ENCODE measurements at places on chromosomes 6 and 20. TPM values are rescaled to one million over a fixed set of nuclear protein-coding genes. Genes with fewer than 3 reads are reported as not detected.

DNA sequence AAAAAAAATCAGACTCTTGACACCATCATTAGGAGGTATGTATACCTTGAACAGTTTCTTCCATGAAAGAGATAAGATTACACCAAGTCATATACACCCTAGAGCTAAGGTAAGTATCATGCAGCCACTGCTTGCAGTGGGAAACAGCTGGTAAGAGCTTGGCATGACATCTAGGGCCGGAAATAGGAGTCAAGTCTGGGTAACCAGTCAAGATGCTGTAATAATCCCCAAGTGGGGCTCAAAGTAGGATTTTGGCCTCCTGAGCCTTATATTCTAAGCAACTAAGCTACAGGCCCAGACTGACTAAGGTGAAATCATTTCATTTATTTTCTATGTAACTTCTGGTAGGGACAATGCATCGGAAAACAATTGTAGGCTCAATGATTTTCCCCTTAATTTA lies 23.9 kb downstream of the TRERF1 start:
- H3K27ac ChIP-seq = no peak overlapping the region
- H3K27me3 ChIP-seq = no peaks in the 10 kb centered on the region
- H3K36me3 ChIP-seq = no peaks in the 10 kb centered on the region
- no peak overlapping the region for H3K4me3 ChIP-seq
- no peaks in the 10 kb centered on the region for H3K4me1 ChIP-seq

- no peak overlapping the region for H3K4me3 ChIP-seq
- H3K4me1 ChIP-seq = no peaks in the 10 kb centered on the region
- H3K27ac ChIP-seq = no peak overlapping the region
- no peaks in the 10 kb centered on the region for H3K36me3 ChIP-seq
Measured at GRCh38 chr6:47438481-47439347, 38.9 kb upstream of the CD2AP start.

Gene CALHM4
- total RNA-seq = not detected

DNA sequence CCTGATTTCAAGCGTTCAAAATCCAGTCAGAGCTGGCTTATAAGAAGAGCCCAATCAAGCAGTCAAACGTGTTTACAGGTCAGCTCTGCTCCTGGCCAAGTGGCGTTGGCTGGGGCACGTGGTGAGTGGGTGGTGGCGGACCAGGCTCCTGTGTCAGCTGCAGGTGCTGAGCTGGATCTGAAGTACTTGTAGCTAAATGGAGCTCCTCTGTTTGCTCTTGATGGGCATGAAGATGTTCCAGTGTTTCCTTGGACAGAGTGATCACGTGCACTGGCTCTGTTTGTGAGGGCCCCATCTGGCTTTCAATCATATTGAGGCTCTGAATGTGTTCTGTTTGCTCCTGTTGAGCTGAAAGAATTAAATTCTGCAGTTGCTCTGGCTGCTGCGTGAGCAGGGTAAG lies 10.2 kb upstream of the MICAL1 start:
- DNase-seq = no peak
- H3K4me3 ChIP-seq = no peak overlapping the region
- H3K27me3 ChIP-seq = 0 out of 2 replicates have a peak, but pooled peaks cover 3% of the 10 kb centered on the region

DNA sequence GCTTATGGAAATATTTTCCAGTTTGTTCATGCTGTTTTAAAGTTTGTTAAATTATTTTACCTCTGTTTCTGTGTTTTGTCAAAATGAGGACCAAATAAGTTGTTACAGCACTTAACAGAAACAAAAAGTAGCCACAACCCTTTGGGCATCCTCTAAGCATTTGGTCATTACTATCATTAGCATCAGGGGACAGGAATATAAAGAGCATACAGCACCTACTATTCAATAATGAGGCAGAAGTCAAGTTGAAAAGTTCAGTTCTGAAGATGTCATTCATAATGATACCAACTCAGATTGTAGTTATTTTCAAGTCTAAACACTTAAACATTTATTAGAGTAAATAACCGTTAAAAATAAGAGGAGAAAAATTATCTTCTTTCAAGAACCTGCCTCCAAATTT lies 862.3 kb upstream of the FLRT3 start:
- no peak overlapping the region for H3K4me3 ChIP-seq
- H3K27me3 ChIP-seq = no peaks in the 10 kb centered on the region
- no peak for DNase-seq
- H3K4me1 ChIP-seq = no peaks in the 10 kb centered on the region
- no peak overlapping the region for H3K27ac ChIP-seq

DNA sequence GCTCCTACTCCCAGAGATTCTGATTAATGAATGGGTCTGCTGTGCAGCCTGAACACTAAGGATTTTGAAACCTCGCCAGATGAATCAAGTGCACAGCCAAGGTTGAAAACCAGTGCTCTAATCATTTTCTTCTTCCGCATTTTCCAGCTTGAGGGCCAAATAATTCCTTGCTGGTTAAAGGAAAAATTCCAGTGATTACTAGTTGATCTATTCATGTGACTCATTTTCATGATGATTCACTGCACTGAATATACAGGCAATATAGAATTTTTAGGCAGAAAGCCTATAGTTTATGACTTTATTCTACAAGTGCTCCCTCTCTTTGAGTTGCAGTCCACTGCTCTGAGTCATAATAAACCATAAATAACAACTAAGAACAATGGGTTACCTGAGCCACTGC lies 80.6 kb upstream of the PROKR2 start:
- H3K4me3 ChIP-seq = no peak overlapping the region
- no peak overlapping the region for H3K27ac ChIP-seq
- no peaks in the 10 kb centered on the region for H3K36me3 ChIP-seq
- H3K4me1 ChIP-seq = no peaks in the 10 kb centered on the region

Gene CAP2
- 15.1 TPM for total RNA-seq

DNA sequence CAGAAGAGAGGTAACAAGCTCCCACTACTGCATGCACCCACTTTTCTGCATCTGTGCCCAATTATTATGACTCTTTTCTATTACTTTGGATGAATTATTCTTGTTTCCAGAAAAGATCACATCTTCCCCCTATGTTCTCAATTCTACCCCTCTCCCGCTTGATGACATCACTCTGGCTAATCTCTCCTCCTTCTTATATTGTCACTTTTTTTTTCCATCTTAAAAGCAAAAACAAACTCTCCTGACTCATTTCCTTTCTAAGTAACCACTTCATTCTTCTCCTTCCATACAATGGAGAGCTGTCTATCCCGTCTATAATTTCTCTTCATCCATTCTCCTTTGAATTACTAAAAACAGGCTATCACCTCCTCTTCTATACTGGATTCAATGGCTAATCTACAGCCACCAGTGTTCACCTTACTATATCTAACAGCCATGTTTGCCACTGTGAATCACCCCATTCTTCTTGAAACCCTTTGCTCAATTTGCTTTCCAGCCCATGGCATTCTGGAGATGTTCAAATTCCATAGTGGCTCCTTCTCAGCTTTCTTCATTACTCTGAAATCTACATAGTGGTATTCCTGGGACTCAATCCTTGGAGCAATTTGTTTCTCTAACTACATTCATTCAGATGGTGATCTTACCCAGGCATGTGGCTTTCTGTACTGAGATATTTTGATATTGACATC lies 378.4 kb downstream of the ARHGAP18 start:
- no peaks in the 10 kb centered on the region for H3K36me3 ChIP-seq
- no peaks in the 10 kb centered on the region for H3K4me1 ChIP-seq
- H3K27me3 ChIP-seq = no peaks in the 10 kb centered on the region

Gene TRIM31
- not detected for total RNA-seq

Gene PKHD1
- 0.53 TPM for total RNA-seq

GRCh38 chr6:170189236-170189635 lies 101.6 kb downstream of the DLL1 start:
- DNase-seq = no peak
- H3K36me3 ChIP-seq = no peaks in the 10 kb centered on the region
- no peaks in the 10 kb centered on the region for H3K4me1 ChIP-seq
- no peak overlapping the region for H3K27ac ChIP-seq
- no peaks in the 10 kb centered on the region for H3K27me3 ChIP-seq
- no peak overlapping the region for H3K4me3 ChIP-seq

DNA sequence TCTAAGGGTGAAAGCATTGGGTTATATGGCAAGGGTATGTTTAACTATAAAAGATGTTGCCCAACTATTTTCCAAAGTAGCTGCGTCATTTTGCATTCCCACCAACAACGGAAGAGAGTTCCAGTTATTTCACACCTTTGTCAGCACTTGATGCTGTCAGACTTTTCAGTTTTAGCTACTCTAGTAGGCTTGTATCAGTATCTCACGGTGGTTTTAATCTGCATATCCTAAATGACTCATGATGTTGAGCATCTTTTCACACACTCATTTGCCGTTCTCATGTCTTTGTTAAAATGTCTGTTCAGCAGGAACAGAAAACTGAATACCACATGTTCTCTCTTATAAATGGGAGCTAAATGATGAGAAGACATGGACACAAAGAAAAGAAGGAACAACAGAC lies 122.3 kb downstream of the RNASET2 start:
- H3K4me3 ChIP-seq = no peak overlapping the region
- no peak overlapping the region for H3K27ac ChIP-seq
- H3K36me3 ChIP-seq = no peaks in the 10 kb centered on the region
- no peaks in the 10 kb centered on the region for H3K4me1 ChIP-seq
- DNase-seq = no peak

- H3K4me1 ChIP-seq = no peaks in the 10 kb centered on the region
- peak; percentile 69 for DNase-seq
- H3K4me3 ChIP-seq = peak overlapping the region; percentile 26
Measured at GRCh38 chr6:15036690-15037245, 209.1 kb upstream of the JARID2 start.

Gene RIPOR3
- 2.6 TPM for total RNA-seq

DNA sequence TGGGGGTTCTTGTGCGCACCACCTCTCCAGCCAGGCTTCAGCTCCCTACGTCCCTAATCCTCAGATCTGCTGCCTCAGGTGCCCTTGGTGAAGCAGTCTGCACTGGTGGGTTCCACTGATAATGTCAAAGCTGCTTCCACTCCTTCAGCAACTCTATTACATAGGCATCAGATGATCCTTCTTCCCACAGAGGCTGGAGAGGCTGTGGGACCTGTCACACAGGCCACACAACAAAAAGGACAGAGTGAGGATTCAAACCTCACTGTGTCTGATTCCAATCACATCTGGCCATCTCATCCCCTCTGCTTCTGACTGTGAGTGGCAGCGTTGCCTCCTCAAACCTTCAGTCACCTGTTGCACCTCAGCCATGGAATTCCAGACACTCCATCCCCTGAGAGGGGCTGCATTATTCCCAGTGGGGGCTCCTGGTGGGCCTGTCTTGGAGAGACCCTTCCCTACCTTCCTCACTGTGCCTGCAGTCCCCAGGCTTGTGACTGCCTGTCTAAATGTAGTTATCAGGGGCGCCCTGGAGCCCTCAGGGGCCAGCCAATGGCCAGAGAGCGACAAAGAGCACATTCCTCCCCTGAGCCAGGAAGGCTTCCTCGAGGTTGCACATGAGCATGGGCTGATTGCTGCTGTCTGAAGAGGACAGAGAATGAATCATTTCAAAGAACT lies 211.4 kb upstream of the ECI2 start:
- no peak overlapping the region for H3K4me3 ChIP-seq
- H3K36me3 ChIP-seq = no peaks in the 10 kb centered on the region
- no peak for DNase-seq
- no peak overlapping the region for H3K27ac ChIP-seq
- H3K27me3 ChIP-seq = no peaks in the 10 kb centered on the region

DNA sequence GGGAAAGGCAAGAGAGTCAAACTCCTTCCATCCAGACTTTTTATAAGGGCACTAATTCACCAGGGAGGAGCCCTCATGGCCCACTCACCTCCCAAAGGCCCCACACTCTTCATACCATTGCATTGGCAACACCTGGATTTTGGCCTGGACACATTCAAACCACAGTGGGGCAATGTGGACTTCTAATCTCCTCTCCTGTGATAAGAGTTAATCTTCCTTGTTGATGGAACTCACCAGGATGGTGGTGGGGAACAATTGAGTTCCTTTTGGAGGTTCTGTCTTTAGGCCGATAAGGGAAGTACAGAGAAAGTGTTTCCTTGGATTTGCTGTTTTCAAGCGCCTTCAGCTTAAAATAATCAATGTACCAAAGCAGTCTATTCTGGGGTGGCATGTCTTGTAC lies 268.7 kb downstream of the CD83 start:
- H3K27ac ChIP-seq = no peak overlapping the region
- H3K36me3 ChIP-seq = no peaks in the 10 kb centered on the region
- no peaks in the 10 kb centered on the region for H3K4me1 ChIP-seq
- DNase-seq = no peak

Gene JARID2
- 18.5 TPM for total RNA-seq

DNA sequence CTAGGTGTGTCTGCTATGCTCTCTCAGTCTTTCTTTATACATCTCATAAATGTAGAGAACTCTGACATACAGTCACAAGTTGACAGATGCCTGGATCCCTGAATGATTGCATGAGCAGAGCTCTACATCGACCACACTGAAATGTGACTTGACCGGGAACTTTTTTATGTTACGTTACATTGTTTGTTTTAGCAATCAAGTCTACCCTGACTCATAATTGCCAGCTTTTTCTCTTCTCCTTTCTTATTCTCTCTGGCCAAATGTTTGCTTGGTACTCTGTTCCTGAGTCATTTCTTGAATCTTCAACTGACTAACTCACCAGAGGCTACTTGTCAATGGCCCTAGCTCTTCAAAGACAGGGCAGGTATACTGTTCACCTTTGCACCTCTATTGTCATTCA lies 213.6 kb upstream of the DTNBP1 start:
- no peaks in the 10 kb centered on the region for H3K36me3 ChIP-seq
- H3K4me3 ChIP-seq = no peak overlapping the region
- DNase-seq = no peak
- no peak overlapping the region for H3K27ac ChIP-seq
- H3K27me3 ChIP-seq = no peaks in the 10 kb centered on the region

DNA sequence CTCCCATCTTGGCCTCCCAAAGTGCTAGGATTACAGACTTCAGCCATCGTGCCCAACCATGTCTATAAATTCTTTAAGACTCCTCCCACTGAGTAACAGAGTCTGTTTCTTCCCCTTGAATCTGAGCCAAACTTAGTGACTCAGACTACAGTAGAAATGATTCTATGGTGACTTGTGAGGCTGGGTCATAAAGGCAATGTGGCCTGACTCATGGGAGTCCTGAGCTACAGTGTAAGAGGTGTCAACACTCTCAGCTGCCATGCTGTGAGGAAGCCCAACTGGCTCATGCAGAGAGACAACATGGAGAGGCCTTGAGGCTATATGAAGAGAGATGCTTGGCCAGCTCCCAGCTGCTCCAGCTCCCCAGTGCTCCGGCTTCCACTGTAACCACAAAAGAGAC lies 5.2 kb upstream of the NRSN2 start:
- H3K36me3 ChIP-seq = no peaks in the 10 kb centered on the region
- peak; percentile 45 for DNase-seq
- no peak overlapping the region for H3K27ac ChIP-seq
- no peaks in the 10 kb centered on the region for H3K27me3 ChIP-seq

- no peaks in the 10 kb centered on the region for H3K4me1 ChIP-seq
- H3K4me3 ChIP-seq = no peak overlapping the region
- no peak for DNase-seq
- H3K36me3 ChIP-seq = peaks cover 53% of the 10 kb centered on the region
- no peak overlapping the region for H3K27ac ChIP-seq
Measured at GRCh38 chr20:44981736-44982406, 15.6 kb downstream of the STK4 start.

GRCh38 chr20:5870568-5870981 lies 79.8 kb downstream of the TRMT6 start:
- no peak overlapping the region for H3K4me3 ChIP-seq
- H3K4me1 ChIP-seq = 0 out of 2 replicates have a peak, but pooled peaks cover 3% of the 10 kb centered on the region
- no peak overlapping the region for H3K27ac ChIP-seq
- H3K27me3 ChIP-seq = no peaks in the 10 kb centered on the region
